ENCODE measurements at places on chromosomes 3 and 15.

- peak; percentile 28 for DNase-seq
Observed at GRCh38 chr3:80079886-80080285, 312.1 kb upstream of the ROBO1 start.

- DNase-seq = no peak
Observed at GRCh38 chr3:71031181-71031580, 552.3 kb downstream of the FOXP1 start.

DNA sequence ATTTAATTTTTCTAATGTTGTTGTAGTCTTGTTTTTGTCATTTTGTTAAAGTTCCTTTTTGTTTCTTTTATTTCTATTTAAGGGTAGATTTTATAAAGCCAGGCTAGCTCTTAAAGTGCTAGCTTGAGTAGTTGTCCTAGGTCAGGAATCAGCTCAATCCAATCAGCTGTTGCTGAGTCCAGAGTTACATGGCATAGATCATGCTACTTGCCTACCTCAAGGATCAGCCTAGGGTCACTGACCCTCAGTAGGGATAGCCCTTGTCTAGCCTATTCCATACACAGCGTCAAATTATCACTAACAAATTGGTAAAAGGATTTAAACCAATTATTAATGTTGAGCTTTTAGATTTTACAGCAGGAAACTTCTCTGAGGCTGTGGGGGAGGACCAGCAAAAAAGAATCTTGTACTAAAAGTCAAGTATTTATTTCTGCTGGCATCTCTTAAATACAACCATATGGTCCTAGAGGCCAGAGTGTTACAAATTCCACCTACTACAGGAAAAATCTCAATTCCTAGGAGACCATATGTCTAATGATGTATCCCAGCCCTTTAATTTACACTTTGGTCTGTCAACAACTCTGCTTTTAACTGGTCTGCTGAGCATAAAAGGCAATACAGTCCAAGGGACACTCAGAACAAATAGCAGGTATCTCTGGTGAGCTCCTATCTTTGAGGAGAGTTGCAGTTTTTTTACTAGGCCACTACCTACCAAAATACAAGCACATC lies 138.3 kb upstream of the PTPRG start:
- no peak for DNase-seq

- no peak for DNase-seq
Observed at GRCh38 chr3:113662824-113663223, 33.6 kb downstream of the USF3 start.

GRCh38 chr15:99985878-99986277 lies 252.6 kb upstream of the LYSMD4 start:
- DNase-seq = no peak

DNA sequence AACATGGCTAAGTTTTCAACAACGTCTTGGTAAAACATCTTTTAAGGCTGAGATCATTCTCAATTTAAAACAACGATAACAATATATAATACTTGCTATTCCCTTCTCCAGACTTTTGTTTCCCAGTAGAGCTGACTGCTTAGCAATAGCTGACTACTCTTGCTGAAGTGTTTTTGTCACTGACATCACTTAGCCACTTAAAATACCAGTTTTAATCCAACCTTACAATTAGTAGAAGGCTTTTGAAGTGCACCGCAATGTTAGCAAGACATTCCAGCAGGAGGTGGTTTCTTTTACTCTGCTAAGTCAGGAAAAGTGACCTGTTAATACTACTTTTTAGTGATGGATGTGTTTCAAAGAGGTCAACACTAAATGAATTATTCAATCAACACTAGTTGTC lies 28.7 kb upstream of the GBE1 start:
- DNase-seq = no peak

GRCh38 chr3:195255571-195256501 lies 15.1 kb downstream of the XXYLT1 start:
- DNase-seq = no peak

DNA sequence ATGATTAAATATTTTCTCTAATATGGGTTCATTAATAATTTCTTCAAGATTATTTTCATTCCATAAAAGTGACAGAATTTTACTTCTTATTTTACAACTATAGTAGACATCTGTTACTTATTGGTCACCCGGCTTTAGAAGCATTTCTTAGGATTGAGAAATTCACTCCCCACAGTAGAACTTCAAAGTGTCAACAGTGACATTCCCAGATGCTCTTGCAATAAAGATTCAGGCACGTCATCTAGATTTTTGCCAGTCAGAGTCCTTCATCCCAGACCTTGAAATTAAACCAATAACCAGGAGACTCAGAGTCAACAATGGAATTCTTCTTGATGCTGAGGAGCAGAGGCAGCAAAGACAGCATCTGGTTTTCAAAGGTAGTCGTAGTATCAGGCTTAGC lies 190.8 kb downstream of the VGLL3 start:
- peak; percentile 54 for DNase-seq

DNA sequence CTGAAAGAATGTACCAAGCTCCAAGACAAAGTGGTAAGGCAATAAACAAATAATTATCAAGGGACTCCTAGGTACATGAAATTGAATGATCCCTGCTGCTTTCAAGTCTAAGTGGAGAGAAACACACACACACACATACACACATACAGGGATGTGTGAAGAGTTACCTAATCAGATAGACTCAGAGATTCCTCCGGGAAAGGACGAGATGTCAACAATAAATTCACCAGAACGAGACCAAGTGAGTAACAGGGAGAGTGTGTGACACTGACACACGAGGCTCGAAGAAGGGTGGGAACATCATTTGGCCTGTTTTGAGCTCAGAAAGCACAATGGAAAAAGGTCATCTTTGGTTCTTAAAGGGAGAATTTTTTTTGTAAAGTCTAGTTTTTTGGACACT lies 13.4 kb downstream of the LRIG1 start:
- DNase-seq = peak; percentile 41

DNA sequence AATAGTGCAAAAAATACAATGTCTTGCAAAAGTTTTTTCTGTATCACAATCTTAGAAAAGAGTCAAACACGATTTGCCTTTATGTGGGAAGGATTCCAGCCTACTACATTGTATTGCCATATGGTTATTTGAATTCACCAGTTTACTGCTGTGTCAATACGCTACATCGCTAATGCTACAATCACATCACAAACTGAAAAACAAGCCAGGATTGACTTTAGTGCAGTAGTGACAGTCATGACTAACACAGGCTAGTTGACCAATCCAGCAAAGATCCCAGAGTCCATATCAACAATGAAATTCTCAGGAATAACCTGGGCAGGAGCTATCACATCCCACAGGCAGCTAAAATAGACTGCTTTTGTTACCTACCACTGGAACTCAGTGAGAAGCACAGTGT lies 67.0 kb downstream of the IL12A start:
- no peak for DNase-seq

- DNase-seq = no peak
Observed at GRCh38 chr3:148190441-148190990, 507.2 kb upstream of the AGTR1 start.

Measured in fibroblast of villous mesenchyme (primary cell).